Left renal cortex interstitium (tissue), 4 donors: ENCODE measurements at places on chromosomes 6 and 20. TPM values are rescaled to one million over a fixed set of nuclear protein-coding genes. Genes with fewer than 3 reads are reported as not detected.

The CUL9 gene
- polyA plus RNA-seq: 51.5 TPM

The TCF15 gene
- 1.6 TPM for polyA plus RNA-seq

The AVP gene
- 0.31 TPM for polyA plus RNA-seq

The SOX4 gene
- polyA plus RNA-seq: 122 TPM

The TMEM14A gene
- 50.5 TPM for polyA plus RNA-seq
